Melanocyte of skin (primary cell): ENCODE measurements at places on chromosomes 3 and 15. TPM values are rescaled to one million over a fixed set of nuclear protein-coding genes. Genes with fewer than 3 reads are reported as not detected.

The ARPIN gene
- 17.2 and 20.0 TPM in 2 replicates for total RNA-seq

The IQCF2 gene
- total RNA-seq = not detected in 2 replicates

The GPR62 gene
- total RNA-seq = not detected in 2 replicates

The HDC gene
- total RNA-seq = not detected in 2 replicates

The STAC gene
- under 0.01 TPM in 1 of 2 replicates, not detected in the other for total RNA-seq

The CPNE9 gene
- total RNA-seq = not detected in 2 replicates
